ENCODE measurements at places on chromosomes 12 and 14.

DNA sequence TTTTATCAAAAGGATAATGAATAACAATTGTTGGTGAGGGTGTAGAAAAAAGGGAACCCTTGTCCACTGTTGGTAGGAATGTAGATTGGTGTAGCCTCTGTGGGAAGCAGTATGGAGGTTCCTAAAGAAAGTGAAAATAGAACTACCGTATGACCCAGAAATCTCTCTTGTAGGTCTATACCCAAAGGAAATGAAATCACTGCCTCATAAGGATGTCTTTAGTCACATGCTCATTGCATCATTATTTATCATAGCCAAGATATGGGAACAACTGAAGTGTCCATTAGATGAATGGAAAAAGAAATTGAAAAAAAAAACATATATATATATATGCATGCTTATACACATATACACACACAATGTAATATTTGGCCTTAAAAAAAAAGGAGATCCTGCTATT, 158.8 kb upstream of the NPAS3 start:
- DNase-seq: no peak

DNA sequence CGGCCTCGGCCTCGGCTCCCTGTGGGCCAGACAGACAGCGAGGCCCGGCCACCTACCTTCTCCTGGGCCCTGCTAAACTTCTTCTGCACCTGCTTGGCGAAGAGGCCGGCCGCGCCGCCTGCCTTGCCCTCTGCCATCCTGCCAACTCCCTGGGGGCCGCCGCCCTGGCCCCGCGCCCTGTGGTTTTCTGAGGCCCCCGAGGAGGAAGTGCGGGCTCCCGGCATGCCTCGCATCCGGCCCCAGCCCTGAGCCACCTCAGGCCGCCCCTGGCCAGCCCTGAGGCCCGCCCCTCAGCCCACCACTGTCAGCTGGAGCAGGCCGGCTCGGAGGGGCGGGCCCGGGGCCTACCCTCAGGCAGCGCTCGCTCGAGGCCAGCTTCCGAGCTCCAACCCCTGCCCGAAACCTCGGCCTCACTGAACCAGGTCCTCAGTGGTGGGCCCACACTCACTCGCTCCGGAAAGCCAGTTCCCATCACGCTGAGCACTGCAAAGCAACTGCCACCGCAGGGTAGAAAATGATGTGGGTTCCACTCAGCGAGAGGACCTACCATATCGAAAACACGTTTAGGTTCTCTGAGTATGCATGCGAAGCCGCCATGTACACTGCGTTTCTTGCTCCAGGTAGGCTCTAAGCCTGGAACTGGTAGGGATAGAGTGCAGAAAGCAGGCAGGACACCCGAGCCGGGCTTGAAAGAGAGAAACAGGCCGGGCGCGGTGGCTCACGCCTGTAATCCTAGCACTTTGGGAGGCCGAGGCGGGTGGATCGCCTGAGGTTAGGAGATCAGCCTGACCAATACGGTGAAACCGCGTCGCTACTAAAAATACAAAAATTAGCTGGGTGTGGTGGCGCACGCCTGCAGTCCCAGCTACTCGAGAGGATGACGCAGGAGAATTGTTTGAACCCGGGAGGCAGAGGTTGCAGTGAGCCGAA, at the start of gene BIN2:
BIN2 (minus strand) TSS at position 209 of the 930 bp plus-strand sequence; CDS start at position 137, 72 bp downstream.
- DNase-seq: no peak

DNA sequence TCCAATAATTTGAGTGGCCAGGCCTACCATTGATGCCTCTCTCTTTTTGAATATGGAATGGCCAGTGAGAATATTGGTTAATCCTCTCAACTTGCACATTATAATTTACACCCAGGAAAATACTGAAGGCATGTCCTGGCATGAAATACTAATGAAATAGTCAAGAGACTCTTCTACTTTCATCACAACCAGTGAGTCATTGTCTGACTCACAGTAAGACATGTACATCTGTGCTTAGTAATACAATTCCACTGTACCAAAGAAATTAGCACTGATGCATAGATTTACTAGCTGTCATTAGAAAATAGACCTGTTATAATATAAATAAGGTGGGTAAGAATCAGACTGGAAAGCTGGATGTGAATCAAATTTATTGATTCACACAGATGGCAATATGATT, 31.6 kb downstream of the KCNC2 start:
- DNase-seq: no peak

DNA sequence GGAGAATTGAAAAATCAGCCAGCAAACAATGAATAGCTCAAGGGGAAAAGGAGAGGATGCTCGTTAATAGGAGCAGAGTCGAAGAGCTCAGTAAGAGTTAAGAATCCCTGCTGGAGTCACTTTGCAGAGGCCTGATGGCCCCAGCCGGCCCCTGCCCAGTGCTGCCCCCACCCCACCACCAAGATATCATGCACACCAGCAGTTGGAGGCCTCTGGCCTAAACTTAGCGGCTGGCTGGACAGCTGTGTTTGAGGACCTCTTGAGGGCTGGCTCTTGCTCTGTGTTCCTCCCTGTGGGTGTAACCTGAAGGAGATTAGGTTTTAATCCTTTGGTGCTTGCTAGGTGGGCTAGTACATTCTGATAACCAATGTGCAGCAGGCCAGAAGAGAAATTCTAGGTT, 142.0 kb downstream of the PLXNC1 start:
- DNase-seq: no peak

DNA sequence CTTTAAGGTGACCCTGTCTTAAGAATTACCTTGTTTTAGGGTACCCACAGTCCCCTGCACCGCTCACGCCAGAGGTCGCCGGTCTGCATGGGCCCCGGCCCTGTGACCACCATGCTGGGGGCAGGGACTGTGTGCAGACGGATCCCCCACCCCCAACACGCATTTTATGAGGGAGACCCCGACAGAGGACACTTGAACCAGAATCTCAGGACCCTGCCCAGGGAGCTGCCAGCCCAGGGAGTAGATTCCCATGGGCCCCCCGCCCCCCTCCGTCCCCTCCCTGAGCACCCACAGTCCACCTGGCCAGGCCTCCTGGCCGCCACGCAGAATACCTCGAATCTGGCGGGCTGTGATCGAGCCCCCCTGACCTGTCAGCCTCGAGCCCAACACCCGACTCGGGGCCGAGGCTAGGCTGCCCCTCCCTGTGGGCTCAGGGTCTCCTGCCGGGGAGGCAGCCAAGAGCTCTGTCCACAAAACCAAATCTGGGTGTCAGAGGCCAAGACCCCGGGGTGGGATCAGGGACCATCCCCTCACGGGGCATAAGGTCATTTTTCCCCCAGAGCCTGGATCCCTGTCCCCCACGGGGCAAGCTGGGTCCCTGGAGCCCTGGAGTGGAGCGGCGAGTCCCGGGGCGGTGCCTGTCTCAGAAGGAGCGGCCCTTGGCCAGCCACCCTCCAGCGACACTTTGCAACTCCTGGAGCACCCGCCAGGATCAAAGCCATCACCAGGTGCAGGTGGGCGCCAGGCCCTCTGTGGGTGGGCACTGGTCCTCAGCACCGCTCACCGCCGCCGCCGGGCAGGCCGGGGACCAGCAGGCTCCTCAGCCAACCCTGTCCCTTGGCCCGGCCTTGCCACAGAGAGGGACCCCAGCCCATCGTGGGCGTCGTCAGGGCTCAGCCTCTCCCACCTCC, 155.8 kb upstream of the PKP2 start:
- DNase-seq: no peak

GRCh38 chr12:90773491-90773890, 181.5 kb downstream of the CCER1 start:
- no peak for DNase-seq

GRCh38 chr12:118746176-118746575, 235.2 kb upstream of the SRRM4 start:
- DNase-seq: no peak

GRCh38 chr12:128609861-128610260, 213.9 kb downstream of the SLC15A4 start:
- no peak for DNase-seq

DNA sequence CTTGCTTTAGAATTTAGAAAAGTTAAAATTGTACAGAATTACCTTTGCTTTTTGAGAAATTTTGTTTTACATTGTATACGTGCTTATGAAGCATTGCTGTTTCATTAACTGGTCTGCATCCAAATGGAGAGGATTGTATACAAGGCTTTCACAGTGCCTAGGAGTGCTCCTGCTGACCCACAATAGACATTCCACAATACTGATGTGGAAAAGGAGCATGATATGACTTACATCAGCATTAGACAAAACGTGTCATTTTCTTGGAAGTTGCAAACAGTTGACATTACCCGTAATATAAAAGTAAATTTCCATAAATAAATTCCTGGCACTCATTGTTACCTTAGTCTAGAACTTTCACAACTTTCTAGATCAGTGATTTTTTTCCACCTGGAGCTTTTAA, 1.9 kb downstream of the PRKD1 start:
- DNase-seq: no peak

DNA sequence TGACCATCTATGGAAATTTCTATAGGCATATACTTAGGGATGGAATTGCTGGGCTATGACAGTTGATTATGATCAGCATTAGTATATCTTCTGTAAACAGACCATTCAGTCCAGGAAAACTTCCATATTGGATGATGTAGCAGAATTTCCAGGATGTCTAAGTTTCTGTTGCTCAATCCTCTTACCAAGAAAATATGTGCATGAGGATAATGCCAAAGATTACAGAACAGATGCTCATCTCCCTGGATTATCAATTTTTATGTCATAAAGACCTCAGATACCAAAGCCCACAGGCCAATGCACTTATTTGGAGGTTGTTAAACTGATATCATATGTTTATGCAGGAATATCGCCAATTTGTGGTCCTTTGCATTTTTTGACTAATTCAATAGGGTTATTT, 354.4 kb upstream of the FLRT2 start:
- DNase-seq: no peak

DNA sequence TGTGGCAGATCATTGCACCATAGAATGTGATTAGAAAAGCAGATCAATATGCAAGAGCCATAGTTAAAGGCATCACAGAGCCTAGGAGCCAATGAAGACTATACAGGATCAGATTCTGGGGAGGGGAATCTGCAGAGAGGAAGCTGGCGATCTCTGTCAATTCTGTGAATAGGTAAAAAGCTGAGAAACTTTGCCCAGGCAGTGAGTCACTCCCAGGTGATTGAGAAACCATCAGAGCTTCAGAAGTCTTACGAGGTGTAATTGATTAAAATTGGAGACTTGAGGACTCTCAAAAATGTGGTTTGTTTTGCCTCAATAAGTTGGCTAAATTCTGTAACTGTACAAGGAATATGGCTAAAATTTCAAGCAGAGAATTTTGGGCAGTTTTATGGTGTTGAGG, 41.7 kb upstream of the TSPAN11 start:
- no peak for DNase-seq

DNA sequence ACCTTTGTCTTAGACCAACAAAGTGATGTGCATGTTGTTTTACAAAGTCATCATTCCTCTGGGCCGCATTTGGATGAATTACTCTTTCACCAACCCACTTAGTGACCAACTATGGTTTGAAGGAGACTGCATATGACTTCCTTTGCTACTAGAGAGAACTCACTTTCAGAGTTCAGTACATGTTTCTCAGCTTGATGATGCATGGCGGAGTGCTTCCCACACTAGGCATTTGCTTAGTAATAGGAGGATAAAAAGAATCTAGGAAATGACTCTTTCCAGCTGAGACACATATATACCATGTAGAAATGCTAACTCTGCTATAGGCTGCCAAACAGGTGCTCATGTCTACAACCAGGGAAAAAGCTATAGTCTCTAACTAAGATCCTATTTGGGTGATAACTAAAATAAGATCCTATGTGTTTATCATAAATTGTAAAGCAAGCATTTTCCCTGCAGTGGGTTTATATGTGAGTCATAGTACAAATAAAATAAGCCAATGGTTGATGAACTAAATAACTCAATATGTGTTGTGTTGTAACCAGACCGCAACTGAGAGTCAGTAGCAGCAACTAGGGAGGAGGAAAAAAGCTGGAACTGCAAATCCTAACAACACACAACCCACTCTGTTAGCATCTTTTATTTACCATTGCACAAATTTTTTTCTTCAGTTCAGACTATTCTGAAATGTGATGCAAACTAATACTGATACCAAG, 87.2 kb downstream of the TSPAN8 start:
- no peak for DNase-seq

GRCh38 chr14:99780690-99781089, 12.5 kb upstream of the EML1 start:
- no peak for DNase-seq

DNA sequence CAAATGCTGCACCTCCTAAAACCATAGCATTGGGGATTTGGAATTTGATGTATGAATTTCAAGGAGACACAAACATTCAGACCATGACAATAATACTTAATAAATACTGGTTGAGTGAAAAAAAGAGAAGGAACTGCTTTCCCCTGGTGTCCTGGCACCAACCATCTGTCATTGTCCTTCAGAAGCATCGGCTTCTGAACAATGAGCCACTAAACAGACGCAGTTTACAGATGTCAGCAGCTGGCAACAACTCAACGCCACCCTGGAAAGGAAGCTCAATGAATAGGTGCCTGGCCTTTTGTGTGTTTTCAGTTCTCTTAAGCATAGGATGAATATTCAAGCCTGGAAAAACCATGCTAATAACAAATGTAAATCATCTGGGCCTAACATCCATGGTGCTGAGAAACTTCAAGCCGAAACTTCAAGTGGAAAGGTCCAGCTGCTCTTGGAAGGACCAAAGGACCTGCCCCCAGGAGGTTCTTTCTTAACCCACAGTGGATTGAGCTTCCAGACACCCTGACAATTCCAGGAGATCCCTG, 101.3 kb downstream of the WIF1 start:
- DNase-seq: no peak

GRCh38 chr14:97442363-97442762, 645.2 kb downstream of the VRK1 start:
- DNase-seq: no peak

- DNase-seq: no peak
Measured at GRCh38 chr12:53186745-53187144, 6.0 kb upstream of the CSAD start.

- peak; percentile 55 for DNase-seq
Measured at GRCh38 chr14:104976198-104977007, 1.8 kb downstream of the AHNAK2 start.

GRCh38 chr12:76545486-76545885, 14.1 kb downstream of the OSBPL8 start:
- DNase-seq: no peak

- DNase-seq: no peak
Measured at GRCh38 chr14:70856851-70857495, 47.7 kb upstream of the MAP3K9 start.

- peak; percentile 67 for DNase-seq
Measured at GRCh38 chr12:93571365-93571924, 1.0 kb upstream of the SOCS2 start.

DNA sequence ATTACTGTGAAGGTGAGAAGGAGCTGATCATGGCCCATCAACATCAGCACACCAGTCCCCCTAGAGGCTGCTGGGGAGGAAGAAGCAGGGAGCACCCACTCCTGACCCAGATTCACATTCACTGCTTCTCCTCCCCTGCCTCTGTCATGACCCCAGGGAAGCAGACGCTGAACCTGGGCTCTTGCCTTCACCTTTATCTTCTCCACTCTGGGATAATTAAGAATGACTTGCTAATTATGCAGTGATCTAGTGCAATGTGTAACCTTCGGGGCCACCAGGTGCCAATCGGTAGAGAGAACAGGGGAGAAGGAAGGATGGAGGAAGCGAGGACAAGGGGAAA, 44.4 kb upstream of the IQSEC3 start:
- no peak for DNase-seq

- DNase-seq: peak; percentile 39
Measured at GRCh38 chr12:124509676-124510300, 57.6 kb downstream of the NCOR2 start.

GRCh38 chr12:121748571-121749265, 36.2 kb downstream of the TMEM120B start:
- DNase-seq: peak; percentile 76

Measured in dermis microvascular lymphatic vessel endothelial cell (primary cell).